Suppressor macrophage treated with lipopolysaccharide for 4 hours (primary cell): ENCODE measurements at places on chromosomes 6 and 20.

- DNase-seq = no peak
These were observed 152.4 kb upstream of the PROKR2 start for GRCh38 chr20:5469111-5469510.

- DNase-seq = no peak
These were observed 2.8 kb downstream of the COL9A3 start for GRCh38 chr20:62819494-62820174.

DNA sequence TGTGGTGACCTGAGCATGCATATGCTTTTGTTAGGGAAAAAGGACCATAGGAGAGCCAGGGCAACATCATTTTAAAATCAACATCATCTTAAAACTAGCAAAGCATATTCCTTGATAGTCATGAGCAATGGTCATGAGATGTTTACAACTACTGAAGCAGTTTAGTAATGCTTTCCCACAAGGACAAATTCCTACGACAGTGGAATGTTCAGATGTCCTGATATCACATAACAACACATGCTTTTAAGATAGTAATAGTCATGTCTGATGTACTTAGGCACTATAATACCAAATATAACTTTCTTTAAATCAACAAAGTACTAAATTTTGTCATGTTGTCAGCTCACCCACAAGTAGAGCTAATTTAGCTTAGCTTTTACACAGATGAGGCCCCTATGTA lies 370.3 kb downstream of the HTR1B start:
- DNase-seq = no peak

- DNase-seq = no peak
These were observed 19.2 kb downstream of the BLTP3A start for GRCh38 chr6:34810936-34811632.

- no peak for DNase-seq
These were observed 117.3 kb downstream of the QRSL1 start for GRCh38 chr6:106746652-106747051.

GRCh38 chr6:32845384-32845884 lies 1.6 kb upstream of the PSMB8 start:
- DNase-seq = peak; percentile 26

- no peak for DNase-seq
These were observed 204.2 kb downstream of the GRIK2 start for GRCh38 chr6:101597693-101598092.

DNA sequence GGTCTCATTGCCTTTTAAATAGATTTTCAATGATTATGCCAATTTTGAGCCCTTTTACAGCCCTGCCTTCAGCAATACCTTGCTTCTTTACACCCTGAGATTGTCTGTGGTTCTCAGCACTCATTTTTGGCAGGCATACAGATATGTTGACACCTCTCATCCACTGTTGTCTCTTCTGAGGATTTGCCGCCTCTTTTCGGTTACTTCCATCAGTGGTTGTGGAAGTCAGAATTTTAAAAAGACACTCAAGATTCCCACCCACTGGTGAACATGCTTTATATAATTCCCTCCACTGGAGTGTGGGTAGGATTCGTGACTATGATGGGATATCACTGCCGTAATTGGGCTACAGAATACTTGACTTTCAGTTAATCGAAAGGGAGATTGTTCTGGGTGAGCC lies 37.4 kb upstream of the KIF13A start:
- no peak for DNase-seq
